ENCODE measurements at places on chromosomes 7 and 10.

DNA sequence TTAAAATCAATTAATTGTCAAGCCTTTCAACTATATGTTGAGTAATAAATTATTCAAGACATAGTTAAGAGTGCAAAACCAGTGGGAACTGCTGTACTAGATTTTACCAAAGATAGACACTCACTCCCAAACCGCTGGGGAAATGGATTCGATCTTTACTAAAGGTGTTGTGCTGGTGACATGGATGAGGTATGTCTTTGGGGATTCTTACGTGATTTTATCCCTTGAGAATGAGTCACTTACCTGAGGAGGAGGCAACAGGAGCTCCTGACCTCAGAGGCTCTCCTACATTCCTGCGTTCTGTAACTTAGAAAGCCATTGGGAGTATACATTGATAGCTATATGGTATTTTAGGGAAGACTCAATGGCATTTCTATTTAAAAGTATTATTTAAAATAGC, 165.5 kb downstream of the PKD1L1 start:
- DNase-seq = no peak

GRCh38 chr7:154581251-154581890, 421.6 kb downstream of the PAXIP1 start:
- DNase-seq = no peak

DNA sequence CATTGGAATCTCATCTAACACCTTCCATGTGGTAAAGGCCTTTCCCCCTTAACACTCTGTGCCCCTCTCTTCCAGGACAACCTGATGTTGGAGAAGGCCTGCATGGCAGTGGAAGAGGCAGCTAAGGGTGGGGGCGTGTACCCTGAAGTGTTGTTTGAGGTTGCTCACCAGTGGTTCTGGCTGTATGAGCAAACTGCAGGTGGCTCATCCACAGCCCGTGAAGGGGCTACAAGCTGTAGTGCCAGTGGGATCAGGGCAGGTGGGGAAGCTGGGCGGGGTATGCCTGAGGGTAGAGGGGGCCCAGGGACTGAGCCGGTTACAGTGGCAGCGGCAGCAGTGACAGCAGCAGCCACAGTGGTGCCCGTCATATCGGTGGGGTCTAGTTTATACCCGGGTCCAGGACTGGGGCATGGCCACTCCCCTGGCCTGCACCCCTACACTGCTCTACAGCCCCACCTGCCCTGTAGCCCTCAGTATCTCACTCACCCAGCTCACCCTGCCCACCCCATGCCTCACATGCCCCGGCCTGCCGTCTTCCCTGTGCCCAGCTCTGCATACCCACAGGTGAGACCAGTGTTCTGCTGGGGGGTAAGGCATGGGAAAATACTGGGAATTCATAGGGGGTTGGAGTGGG, 12.4 kb downstream of the NDST2 start:
- no peak for DNase-seq

GRCh38 chr10:68047122-68047521, 28.0 kb downstream of the HERC4 start:
- DNase-seq = no peak

DNA sequence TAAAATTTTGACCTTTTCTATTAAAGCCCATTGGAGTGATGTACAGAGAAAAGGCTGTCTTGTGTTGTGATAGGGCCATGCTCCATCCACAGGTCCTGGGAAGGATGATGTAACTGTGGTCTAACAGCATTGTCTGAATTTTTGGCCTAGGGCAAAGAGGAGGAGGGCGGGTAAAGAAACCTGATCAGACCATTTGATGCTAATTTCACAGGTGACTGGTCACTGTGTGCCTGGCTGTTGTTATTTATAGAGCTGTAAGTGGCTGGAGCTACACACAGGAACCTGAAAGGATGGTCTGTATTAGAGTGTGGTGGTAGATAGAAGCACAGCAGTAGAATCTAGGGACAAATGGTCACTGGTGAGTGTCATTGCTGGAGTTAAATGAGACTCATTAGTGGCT, 182.1 kb downstream of the AUTS2 start:
- DNase-seq = no peak
